CD14-positive monocyte (primary cell): ENCODE measurements at places on chromosomes 2 and 18.

- no peak overlapping the region for H3K27ac ChIP-seq
- no peak for DNase-seq
- no peaks in the 10 kb centered on the region for H3K4me1 ChIP-seq
- H3K36me3 ChIP-seq, result no peaks in the 10 kb centered on the region
Measured at GRCh38 chr2:47504174-47504810, 101.3 kb downstream of the MSH2 start.

- DNase-seq, result no peak
- H3K27me3 ChIP-seq, result no peaks in the 10 kb centered on the region
- H3K4me3 ChIP-seq, result no peak overlapping the region
- no peaks in the 10 kb centered on the region for H3K36me3 ChIP-seq
- no peaks in the 10 kb centered on the region for H3K4me1 ChIP-seq
Measured at GRCh38 chr2:120934574-120935338, 199.1 kb downstream of the GLI2 start.

DNA sequence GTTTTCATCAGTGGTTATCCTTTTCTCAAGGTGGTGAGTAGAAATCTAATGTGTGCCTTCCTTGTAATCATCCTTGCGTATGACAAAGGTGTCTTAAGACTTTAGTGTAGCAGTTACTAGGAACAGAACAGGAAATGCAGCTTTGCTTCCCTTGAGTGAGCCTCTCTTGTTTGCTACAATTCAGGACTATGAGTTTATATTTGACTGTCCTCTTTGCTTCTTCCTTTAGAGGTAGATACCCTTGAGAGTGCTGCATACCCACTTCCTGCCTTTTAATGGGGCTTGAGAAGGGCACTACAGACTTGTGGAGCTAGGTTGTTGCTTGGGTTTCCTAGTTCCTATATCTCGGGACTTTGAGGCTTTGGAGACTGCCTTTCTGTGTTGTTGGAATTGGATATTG, 3.8 kb downstream of the KCNJ13 start:
- H3K27ac ChIP-seq, result no peak overlapping the region
- DNase-seq, result no peak

DNA sequence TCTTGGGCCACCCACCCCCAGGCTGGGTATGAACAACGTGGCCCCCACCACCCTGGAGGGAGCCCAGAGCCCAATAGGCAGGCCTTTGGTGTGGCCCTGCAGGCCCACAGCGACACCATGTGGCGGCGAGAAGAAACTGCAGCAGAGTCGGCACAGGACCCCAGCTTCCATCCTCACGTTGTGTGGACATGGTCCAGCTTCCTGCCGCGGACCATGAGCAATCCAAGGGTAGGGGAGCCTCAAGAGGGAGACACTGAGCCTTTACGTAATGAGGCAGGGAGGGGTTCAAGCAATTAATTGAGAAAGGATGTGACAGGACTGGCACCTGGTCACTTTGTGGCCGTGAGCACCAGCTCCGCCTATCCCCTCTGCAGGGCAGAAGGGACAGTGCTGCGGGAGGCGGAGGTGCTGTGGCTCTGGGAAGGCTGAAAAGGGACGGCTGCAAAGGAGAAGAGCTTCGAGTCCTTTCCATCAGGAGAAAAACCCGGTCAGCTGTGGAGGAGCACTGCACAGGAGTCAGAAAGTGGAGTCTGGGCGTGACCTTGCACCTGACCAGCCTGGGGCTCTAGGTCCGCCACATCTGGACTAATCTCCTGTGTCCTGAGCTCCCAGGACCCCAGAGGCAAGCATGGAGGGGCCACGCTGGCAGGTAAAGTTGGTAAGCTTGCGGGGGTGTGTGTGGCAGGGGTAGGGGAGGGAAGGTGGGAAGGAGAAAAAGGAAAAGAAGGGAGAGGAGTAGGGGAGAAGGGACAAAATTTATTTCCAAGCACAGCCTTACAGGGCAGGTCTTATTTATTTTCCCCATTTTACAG, 44.9 kb downstream of the TMEM37 start:
- H3K4me3 ChIP-seq, result no peak overlapping the region
- H3K36me3 ChIP-seq, result no peaks in the 10 kb centered on the region

DNA sequence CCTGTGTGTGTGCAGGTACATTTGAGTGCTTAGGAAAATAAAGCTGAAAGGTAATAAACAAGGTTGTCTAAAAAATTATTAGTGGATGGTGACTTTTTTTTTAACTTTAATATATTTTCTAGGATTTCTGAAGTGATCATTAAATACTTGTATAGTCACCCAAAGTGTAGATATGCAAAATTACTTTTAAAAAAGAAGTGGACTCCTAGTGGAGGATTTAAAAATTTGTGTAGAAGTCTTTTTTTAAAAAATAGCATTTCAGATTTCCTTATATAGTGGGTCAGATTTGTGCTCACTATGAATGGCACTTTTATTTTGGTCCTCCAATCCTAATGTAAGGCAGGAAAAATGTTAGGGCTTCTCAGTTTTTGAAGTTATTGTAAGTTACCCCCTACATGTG, 3.9 kb downstream of the GORASP2 start:
- no peak for DNase-seq
- H3K4me3 ChIP-seq, result no peak overlapping the region
- H3K27ac ChIP-seq, result no peak overlapping the region
- peaks cover 28% of the 10 kb centered on the region for H3K4me1 ChIP-seq
- no peaks in the 10 kb centered on the region for H3K27me3 ChIP-seq
- peaks cover 16% of the 10 kb centered on the region for H3K36me3 ChIP-seq

GRCh38 chr2:177029501-177029900, 183.1 kb upstream of the HNRNPA3 start:
- no peak overlapping the region for H3K27ac ChIP-seq
- H3K36me3 ChIP-seq, result no peaks in the 10 kb centered on the region
- H3K4me1 ChIP-seq, result no peaks in the 10 kb centered on the region
- H3K27me3 ChIP-seq, result no peaks in the 10 kb centered on the region

- no peak for DNase-seq
- no peaks in the 10 kb centered on the region for H3K4me1 ChIP-seq
- no peaks in the 10 kb centered on the region for H3K36me3 ChIP-seq
- no peak overlapping the region for H3K27ac ChIP-seq
Measured at GRCh38 chr2:36737131-36737750, 40.7 kb downstream of the VIT start.

DNA sequence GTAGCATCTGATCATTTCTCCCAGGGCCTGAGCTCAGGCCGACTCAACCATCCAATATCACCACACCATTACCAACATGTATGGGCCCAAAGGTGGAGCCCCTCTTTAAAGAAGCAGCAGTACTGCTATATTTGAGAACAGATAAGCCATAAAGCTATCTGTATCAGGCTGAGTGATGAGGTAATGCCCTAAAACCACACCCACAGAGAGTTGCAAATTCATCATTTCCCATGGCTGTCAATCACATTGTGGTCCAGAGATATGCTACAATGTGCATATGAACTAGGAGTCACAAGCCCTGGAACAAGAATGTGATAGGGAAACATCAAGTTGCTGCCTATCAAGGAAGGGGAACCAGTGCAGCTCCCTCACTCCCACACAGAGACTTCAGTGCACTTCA, 52.6 kb upstream of the GALNT13 start:
- no peak overlapping the region for H3K27ac ChIP-seq
- H3K4me1 ChIP-seq, result no peaks in the 10 kb centered on the region
- no peaks in the 10 kb centered on the region for H3K27me3 ChIP-seq
- no peak overlapping the region for H3K4me3 ChIP-seq
- no peaks in the 10 kb centered on the region for H3K36me3 ChIP-seq

- no peak overlapping the region for H3K27ac ChIP-seq
- peaks cover 29% of the 10 kb centered on the region for H3K27me3 ChIP-seq
- peaks cover 5% of the 10 kb centered on the region for H3K36me3 ChIP-seq
- no peak overlapping the region for H3K4me3 ChIP-seq
- no peak for DNase-seq
Measured at GRCh38 chr2:231547315-231548110, 17.3 kb upstream of the NMUR1 start.

DNA sequence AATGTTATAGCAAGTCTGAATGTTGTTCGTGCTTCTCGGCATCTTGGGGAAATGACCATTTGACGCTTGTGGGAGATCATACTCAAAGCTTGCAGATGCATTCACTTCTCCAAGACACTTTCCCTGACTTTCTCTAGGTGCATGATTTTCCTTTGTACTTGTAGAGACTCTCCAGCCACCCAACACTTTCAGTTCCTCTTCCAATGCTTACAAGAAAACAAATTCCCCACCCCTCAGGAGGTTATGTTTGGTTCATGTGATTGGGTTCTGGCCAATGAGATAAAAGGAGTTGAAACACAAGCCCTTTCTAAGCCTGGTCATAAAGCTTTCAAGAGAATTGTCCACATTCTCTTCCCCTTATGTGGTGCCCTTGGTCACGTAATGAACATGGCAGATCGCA, 156.3 kb downstream of the EPHA4 start:
- H3K36me3 ChIP-seq, result no peaks in the 10 kb centered on the region
- no peaks in the 10 kb centered on the region for H3K27me3 ChIP-seq
- no peak overlapping the region for H3K4me3 ChIP-seq
- DNase-seq, result no peak
- H3K27ac ChIP-seq, result no peak overlapping the region
- H3K4me1 ChIP-seq, result no peaks in the 10 kb centered on the region

- no peaks in the 10 kb centered on the region for H3K36me3 ChIP-seq
- H3K27ac ChIP-seq, result no peak overlapping the region
- no peak overlapping the region for H3K4me3 ChIP-seq
- peak; percentile 21 for DNase-seq
- no peaks in the 10 kb centered on the region for H3K27me3 ChIP-seq
- H3K4me1 ChIP-seq, result peaks cover 18% of the 10 kb centered on the region
Measured at GRCh38 chr2:44705876-44706480, 235.5 kb upstream of the SIX3 start.

DNA sequence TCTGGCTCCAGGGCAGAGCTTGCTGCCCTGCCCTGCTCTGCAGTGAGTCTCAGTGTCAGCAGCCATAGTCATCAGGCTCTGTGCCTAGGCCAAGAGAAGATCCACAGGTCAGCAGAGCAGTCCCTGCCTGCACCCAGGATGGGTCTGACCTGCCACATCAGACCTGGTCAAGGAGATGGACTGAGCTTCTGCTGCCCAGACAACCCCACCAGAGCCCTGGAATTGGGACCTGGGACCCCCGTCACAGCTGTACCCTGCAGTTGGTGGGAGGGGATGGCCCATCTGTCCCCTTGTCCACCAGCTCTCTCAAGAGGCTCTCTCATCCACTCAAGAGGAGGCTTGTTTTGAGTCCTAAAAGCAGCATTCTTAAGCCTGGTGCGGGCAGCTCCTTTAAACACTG, 142.6 kb downstream of the TFCP2L1 start:
- DNase-seq, result no peak
- H3K27ac ChIP-seq, result no peak overlapping the region
- no peak overlapping the region for H3K4me3 ChIP-seq
- no peaks in the 10 kb centered on the region for H3K36me3 ChIP-seq
- H3K4me1 ChIP-seq, result no peaks in the 10 kb centered on the region

- H3K27me3 ChIP-seq, result no peaks in the 10 kb centered on the region
- H3K27ac ChIP-seq, result no peak overlapping the region
- no peaks in the 10 kb centered on the region for H3K36me3 ChIP-seq
- H3K4me3 ChIP-seq, result no peak overlapping the region
Measured at GRCh38 chr2:18046017-18046416, 167.6 kb downstream of the KCNS3 start.

GRCh38 chr2:83944191-83944590, 514.9 kb downstream of the SUCLG1 start:
- H3K27ac ChIP-seq, result no peak overlapping the region
- no peak for DNase-seq
- no peaks in the 10 kb centered on the region for H3K36me3 ChIP-seq
- H3K27me3 ChIP-seq, result no peaks in the 10 kb centered on the region
- no peaks in the 10 kb centered on the region for H3K4me1 ChIP-seq
- H3K4me3 ChIP-seq, result no peak overlapping the region

GRCh38 chr18:6341303-6341702, 73.4 kb downstream of the L3MBTL4 start:
- no peaks in the 10 kb centered on the region for H3K27me3 ChIP-seq
- DNase-seq, result no peak
- no peak overlapping the region for H3K27ac ChIP-seq

DNA sequence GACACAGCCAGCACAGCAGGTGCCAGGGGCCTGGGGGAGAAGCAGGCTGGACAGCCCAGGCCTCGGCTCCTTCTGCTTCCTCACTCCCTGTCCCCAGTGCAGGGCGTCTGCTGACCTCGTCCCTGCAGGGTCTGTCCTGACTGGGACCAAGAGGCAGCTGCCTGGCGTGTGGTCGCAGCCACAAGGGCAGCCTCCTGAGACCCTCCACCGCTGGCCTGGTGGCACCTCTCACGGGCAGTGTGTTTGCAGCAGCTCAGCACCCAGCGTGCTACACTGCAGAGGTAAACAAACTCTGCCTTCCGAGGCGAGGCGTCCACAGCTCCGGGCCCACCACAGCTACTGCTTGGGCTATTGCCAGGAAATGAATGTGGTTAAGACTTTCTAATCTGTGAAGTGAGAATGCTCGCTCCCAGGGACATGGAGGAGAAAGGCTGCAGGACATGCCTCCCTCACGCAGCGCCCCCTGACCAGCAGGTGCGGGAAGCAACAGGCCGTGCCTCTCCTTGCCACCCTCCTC, 46.1 kb upstream of the HPCAL1 start:
- H3K4me3 ChIP-seq, result no peak overlapping the region
- H3K27me3 ChIP-seq, result peaks cover 2% of the 10 kb centered on the region
- no peak for DNase-seq
- peaks cover 13% of the 10 kb centered on the region for H3K4me1 ChIP-seq

GRCh38 chr2:159797543-159798375, at the start of gene CD302:
Gene CD302 (minus strand): TSS chr2:159798208. CDS start chr2:159798198, 10 bp downstream.
- no peaks in the 10 kb centered on the region for H3K27me3 ChIP-seq
- peaks cover 81% of the 10 kb centered on the region for H3K4me1 ChIP-seq
- peak; percentile 43 for DNase-seq
- H3K36me3 ChIP-seq, result no peaks in the 10 kb centered on the region
- peak within 1 kb of the TSS; percentile 79 for H3K4me3 ChIP-seq
- H3K27ac ChIP-seq, result peak within 1 kb of the TSS; percentile 91

GRCh38 chr18:11736656-11737055, 47.6 kb downstream of the GNAL start:
- H3K27me3 ChIP-seq, result peaks cover 2% of the 10 kb centered on the region
- DNase-seq, result no peak
- H3K4me1 ChIP-seq, result peaks cover 4% of the 10 kb centered on the region

GRCh38 chr2:65464604-65465003, 32.2 kb upstream of the SPRED2 start:
- DNase-seq, result no peak
- no peaks in the 10 kb centered on the region for H3K36me3 ChIP-seq
- H3K4me3 ChIP-seq, result no peak overlapping the region
- no peaks in the 10 kb centered on the region for H3K27me3 ChIP-seq

DNA sequence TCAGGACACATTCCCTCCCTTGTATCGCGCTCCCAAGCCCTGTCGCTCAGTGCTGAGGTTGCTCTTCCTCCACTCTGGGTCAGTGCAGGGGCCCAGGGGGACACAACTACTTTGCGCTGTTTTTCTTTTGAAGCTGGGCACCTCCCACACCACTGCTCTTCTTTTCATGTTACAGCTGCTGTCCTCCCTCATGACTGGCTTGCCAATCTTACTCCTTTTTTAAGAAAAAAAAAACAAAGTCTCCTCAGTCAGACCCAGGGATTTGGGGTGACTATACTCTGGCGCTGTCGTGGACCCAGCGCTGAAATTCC, 220.1 kb downstream of the SEPTIN10 start:
- no peaks in the 10 kb centered on the region for H3K4me1 ChIP-seq
- no peaks in the 10 kb centered on the region for H3K36me3 ChIP-seq
- no peaks in the 10 kb centered on the region for H3K27me3 ChIP-seq
- H3K4me3 ChIP-seq, result no peak overlapping the region
- DNase-seq, result no peak
